ENCODE measurements at places on chromosomes 6 and 20.
A peak's percentile ranks its signal among the peaks of the same experiment; 100 is the strongest.

DNA sequence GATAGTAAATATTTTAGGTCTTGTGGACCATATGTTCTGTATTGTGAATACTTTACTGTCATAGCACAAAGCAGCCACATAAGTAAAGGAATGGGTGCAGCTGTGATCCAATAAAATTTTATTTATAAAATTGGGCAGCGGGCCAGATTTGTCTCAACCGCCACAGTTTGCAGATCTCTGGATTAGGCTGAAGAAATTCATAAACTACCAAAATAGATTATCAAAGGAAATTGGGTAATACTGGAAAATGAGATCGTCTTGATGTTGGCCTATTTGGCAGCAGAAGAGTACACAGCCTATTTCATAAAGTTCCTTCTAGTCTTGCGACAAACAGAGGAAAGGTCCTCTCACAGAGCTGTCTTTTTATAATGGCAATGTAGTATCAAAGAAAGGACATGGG lies 69.8 kb downstream of the DZANK1 start:
- peak; percentile 42 for DNase-seq

GRCh38 chr6:22952097-22952496 lies 382.7 kb downstream of the HDGFL1 start:
- no peak for DNase-seq

- no peak for DNase-seq
Observed at GRCh38 chr6:88899569-88900316, 63.7 kb downstream of the RNGTT start.

DNA sequence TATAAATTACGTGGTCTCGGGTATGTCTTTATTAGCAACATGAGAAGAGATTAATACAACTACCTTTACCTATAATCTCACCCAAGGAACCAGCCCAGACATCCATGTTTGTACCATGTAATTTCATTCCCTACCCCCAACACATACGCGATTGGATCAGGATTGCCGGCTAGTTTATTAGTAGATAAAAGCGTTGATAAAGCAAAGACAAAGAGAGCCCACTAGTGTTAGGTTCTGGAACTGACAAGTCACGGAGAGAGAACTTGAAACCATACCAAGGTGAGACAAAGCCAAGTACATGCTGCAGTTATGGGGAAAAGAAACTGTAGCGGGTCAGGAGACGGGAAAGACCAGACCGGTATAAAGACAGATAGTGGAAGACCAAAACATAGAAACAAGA lies 37.4 kb upstream of the FAM135A start:
- DNase-seq, result no peak

DNA sequence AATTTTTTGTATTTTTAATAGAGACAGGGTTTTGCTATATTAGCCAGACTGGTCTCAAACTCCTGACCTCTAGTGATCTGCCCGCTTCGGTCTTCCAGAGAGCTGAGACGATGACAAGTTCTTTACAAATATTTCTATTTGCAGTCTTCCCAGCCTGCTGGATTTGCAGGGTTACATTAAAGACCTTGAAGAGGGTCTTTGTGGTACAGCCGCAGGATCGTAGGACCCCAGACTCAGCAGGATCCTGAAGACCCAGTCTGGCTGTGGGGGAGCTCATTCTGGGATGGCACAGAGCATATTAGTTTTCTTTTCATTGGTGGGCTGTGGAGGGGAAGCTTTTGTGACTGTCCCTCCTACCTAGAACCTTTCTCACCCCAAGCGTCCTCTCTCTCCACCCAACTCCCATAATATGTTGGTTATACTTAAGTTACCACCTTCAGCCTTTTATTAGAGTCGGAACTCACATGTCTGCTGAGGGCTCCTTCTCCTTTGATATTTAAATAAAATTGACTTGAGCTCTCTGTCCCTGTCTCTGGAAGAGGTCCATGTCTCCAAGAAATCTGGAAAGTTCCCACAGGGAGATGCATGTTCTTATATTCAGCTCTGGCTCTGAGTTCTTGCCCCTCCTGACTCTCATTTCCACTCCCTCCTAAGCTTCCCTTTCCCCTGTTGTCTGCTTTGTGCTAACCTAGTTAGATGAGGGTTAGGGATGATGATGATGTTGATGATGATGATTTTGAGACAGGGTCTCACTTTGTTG lies 72.0 kb downstream of the TIAM2 start:
- DNase-seq, result no peak

DNA sequence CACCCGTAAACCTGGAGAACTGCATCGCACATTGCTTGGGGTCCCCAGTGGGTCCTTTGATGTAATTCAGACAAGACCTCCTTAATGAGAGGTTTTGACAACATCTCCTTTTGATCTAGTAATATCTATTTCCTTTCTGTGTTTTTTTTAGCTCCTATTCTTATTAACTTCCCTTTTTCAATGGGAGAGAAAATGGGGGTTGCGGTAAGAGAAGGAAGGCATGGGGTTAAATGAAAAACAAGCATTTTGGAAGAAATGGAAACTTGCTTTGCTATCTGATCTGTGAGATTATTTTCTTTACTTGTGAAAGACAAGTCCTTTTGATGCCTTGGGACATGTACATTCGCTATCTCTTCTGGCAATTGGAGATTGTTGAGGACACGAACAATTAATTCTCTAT lies 418.6 kb upstream of the MAN1A1 start:
- no peak for DNase-seq

DNA sequence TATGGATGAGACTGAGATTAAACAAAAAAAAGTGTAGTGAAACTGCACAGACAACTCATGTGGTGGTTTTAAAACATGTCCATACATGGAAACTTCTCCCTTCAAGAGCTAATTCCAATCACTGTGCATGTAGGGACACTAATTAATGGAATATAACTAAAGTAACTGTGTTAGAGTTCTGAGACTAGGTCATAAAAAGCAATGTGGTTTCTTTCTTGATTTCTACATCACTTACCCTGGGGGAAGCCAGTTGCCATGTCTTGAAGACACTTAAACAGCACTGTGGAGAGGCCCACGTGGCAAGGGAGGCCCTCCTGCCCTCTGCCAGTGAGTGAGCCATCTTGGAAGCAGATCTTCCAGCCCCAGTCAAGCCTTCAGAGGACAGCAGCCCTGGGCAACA lies 118.2 kb upstream of the DST start:
- no peak for DNase-seq

DNA sequence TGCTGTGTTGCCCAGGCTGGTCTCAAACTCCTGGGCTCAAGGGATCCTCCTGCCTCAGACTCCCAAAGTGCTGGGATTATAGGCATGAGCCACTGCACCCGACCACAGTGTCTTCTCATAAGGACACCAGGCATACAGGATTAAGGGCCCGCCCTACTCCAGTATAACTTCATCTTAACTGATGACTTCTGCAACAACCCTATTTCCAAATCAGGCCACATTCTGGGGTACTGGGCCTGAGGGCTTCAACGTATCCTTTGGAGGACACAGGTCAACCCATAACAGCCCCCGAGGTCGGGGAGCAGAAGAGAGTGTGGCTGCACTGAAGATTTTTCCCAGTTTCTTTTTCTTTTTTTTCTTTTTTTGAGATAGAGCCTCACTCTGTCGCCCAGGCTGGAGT lies 39.7 kb downstream of the SUN5 start:
- no peak for DNase-seq

DNA sequence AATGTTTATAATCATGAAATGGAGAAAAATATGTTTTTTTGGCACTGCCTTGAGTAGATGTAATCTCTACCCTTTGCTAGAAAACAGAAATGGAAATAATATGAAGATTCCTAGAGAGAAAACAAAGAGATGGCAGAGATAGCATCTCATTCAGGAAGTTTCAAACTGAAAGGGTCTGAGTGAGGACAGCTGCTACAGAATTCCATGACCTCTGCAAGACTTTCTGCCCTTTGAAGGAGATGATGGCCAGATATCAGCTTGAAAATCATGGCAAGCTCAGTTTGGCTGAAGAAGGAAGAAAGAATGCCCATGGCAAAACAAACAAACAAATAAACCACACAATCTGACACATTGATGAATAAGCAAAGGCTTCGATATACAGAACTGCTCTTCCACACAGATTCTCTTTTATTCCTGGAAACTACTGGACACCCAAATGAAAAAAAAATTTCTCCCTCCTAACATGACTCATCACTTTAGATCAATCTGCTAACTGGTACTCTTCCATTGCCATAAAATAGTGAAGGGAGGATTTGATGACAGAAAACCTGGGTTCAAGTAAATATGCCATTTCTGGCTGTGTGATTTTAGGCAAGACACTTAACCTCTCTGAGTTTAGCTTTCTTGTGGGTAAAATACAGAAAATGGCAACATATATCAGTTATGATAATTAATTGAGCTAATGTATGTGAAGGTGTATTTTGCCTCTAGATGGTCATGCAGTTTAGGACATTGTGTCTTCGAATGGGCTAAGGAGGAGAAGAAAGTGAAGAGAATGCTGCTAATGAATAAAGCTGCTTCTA lies 105.9 kb upstream of the SPACA1 start:
- no peak for DNase-seq

- no peak for DNase-seq
Observed at GRCh38 chr6:72551470-72551869, 70.4 kb upstream of the KCNQ5 start.

GRCh38 chr6:14060971-14061370 lies 56.6 kb upstream of the CD83 start:
- no peak for DNase-seq

GRCh38 chr6:168558686-168559085 lies 117.7 kb downstream of the SMOC2 start:
- no peak for DNase-seq

GRCh38 chr6:17161076-17161475 lies 59.2 kb downstream of the STMND1 start:
- DNase-seq, result no peak

Measured in suppressor macrophage (primary cell).